ENCODE measurements at places on chromosomes 5 and 9. TPM values are rescaled to one million over a fixed set of nuclear protein-coding genes. Genes with fewer than 3 reads are reported as not detected.

The TMC1 gene
- total RNA-seq: 0.65 TPM

- DNase-seq: no peak
These were observed 943 bp downstream of the SFXN1 start for GRCh38 chr5:175479125-175479881.

The MYMK gene
- total RNA-seq: not detected

DNA sequence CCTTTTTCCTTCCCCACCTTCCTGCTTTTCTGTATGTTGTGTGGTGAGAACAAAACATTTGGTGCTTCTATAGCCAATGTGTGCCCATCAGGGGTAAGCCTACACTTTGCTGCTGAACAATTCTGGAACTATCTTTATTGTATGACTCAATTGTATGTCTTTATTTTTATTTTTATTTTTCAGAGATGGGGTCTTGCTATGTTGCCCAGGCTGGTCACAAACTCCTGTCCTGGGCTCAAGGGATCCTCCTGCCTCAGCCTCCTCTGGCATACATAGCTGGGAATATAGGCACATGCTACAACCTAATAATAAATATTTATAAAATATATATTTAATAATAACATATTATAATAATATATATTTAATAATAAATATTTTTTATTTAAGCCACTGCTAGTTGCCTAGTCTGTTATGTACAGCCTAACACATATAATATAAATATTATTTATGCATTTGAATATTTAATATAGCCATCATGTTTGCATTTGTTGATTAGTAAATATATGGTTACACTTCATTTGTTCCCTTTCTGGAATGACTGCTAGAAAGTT is 11.8 kb upstream of the DMXL1 start:
- DNase-seq: no peak

GRCh38 chr5:88792144-88792840 is 90.7 kb downstream of the MEF2C start:
- no peak for DNase-seq

DNA sequence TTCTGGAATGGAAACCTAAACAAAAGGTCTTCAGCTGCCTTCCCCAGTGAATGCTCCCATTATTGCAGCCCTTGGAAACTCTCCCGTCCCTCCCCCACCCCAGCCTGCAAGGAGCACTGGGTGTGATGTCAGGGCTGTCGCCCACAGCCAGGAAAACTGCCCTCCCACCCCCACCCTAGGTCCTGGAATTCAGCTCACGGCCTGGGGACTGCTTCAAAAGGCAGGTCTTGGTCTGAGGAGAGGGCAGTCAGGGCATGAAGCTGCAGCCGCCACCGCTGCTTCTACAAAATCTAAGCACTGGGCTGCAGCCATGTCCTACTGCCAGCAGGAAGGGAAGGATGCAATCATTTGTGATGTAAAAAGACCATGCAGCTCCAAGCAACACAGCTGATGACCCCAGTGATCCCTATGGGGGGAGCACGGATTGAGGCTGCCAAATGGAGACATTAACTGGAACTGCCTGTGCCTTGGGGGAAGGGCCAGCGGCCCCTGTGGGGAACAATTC is 11.4 kb downstream of the GRHPR start:
- no peak for DNase-seq

- no peak for DNase-seq
These were observed 180.5 kb upstream of the ZNF462 start for GRCh38 chr9:106682420-106682819.

DNA sequence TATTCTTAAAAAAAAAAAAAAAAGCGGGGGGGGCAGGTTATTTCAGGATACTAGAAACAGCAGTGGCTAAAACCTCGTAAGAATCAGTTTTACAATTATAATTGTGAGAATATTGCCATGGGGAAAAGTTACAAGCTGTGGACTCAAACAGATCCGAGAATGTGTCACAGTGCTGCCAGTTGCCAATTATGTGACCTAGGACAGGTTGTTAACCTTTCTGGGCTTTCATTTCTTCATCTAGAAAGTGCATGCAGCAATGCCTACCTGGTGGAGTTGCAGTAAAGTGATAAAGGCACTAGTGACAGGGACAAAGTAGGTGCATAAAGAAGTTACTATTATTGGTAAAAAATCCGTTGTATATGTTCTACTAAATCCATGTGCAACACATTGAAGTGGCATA is 75.8 kb downstream of the CDH6 start:
- no peak for DNase-seq

DNA sequence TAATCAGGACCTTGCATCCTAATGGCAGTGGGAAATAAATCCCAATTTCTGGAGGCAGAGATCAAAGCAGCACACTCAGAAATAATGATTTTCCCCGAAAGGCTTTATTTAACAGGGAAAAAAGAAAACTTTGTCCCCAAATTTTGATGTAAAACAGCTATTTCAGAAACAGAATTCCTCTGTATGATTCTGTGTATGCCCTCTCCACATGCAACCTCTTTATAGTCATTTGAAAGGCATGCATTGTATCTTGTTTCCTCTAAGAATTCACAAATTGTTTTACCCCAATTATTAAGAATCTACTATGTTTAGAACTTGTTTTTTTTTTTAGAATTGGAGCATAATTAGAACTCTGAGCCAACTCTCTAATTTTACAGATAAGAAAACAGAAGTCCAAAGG is 2.7 kb upstream of the PTAR1 start:
- no peak for DNase-seq

DNA sequence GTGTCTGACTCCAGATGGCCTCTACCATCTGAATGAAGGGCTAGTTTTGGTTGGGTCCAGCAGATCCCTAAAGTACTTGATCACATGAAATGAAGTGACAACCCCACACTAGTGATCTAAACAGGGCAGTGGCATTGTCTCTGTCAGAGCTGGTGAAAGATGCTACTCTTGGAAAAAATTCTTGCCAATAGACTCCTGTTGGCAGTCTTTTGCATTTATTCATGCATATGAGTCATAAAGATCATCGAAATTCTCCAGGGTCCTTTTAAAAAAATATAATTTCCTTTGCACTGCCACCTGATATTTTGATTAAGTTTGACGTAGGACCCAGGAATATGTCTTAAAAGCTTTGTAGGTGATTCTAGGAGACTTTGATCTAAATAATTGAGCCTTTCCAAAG is 135.1 kb upstream of the ELL2 start:
- DNase-seq: no peak

GRCh38 chr9:101738566-101739183 is at the start of gene GRIN3A:
GRIN3A (minus strand) TSS chr9:101738647; CDS start chr9:101737979, 668 bp downstream.
- DNase-seq: peak; percentile 40

- DNase-seq: no peak
These were observed 781 bp downstream of the FOXD1 start for GRCh38 chr5:73447530-73448462.

GRCh38 chr9:38181232-38181631 is 112.2 kb upstream of the SHB start:
- no peak for DNase-seq

The FOXD4L4 gene
- total RNA-seq: not detected

The PCDHGB1 gene
- 5.8 TPM for total RNA-seq

GRCh38 chr9:72902268-72902667 is 50.6 kb downstream of the ALDH1A1 start:
- DNase-seq: no peak

DNA sequence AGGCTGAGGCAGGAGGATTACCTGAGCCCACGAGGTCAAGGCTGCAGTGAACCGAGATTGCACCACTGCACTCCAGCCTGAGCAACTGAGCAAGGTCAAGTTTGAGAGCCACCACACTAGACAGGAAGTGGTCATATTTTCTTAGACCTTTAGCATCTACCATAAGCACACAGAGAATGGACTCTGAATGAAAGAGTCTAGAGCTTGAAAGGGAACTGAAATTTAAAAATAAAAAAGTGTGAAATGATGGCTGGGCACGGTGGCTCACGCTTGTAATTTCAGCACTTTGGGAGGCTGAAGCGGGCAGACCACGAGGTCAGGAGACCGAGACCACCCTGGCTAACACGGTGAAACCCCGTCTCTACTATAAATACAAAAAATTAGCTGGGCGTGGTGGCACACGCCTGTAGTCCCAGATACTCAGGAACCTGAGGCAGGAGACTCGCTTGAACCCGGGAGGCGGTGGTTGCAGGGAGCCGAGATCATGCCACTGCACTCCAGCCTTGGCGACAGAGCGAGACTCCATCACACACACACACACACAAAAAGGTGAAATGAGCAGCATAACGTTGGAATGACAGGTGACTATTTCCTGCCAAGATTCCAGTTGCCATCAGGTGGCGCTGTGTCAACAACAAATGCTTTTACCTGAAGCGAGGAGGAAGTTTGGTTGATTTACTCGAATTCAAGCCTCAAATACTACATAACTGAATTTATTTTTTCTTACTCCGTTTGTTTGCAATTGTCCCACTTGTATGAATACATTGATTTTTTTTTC is 21.3 kb upstream of the AK3 start:
- peak; percentile 59 for DNase-seq

Data from heart left ventricle (tissue), 16 donors.